ENCODE measurements at places on chromosomes 1 and 21.
A peak's percentile ranks its signal among the peaks of the same experiment; 100 is the strongest.

- DNase-seq, result no peak
Observed at GRCh38 chr1:236895665-236896387, 100.7 kb downstream of the MTR start.

DNA sequence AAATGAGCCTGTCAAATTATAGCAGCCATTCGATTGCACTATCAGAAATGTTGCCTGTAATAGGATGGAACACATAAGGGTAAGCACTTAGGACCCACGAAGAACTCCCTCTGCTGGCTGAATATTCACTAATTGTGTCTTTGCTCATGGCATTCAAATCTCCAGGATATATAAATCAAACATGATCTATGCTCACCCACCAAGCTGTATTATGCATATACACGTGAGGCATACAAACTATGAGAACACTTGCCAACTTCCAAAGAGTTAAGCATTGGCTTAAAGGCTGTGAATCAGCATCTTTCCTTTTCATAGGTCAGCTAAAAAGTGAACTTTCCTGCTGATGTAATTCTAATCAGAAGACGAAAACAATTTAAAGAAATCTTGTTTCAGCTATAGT lies 34.5 kb downstream of the TMPRSS15 start:
- no peak for DNase-seq

GRCh38 chr1:56993475-56993874 lies 27.7 kb upstream of the C8B start:
- no peak for DNase-seq

- DNase-seq, result no peak
Observed at GRCh38 chr1:96487394-96487793, 234.2 kb upstream of the PTBP2 start.

DNA sequence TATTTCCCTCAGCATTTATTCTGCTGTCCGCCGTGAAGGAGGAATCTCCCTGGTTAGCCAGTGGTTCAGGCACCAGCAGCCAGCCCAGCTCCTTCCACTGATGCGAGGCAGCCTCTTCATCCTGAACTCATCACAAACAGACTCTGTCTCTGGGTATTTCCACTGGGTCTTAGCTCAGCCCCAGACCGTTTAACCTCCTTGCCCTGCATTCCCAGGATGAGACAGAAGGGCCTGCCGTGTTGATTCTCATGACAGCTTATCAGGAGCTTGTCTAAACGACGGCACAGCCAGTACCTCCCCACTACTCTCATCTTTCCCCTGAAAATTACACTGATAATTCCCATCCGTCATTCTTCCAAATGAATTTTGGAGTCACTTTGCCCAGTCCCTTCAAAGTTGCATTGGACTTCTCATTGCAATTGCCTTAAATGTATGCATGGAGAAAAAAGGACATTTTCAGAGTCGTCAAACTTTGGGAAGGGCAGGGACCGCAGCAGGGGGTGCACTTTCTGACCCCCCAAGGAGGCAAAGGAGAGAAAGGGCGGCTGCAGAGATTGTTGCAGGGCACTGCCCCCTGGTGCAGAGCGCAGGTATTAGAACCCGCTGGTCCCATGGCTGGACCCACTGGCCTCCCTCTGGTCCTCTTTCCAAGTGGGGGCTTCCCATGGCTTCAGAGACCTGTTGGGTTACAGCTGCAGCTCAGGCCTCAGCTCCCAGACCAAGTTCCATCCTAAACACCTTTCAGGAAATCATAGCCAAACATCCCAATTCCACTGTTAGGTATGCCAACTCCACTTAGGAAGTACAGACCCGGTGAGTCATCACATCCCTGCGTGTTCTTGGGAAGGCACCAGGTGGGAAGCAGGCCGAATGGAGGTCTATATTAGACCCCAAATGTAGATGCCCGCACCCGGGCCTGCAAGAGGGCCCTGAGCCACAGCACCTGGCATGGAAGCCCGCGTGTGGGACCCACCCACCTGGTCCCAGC lies 3.7 kb upstream of the MEGF6 start:
- DNase-seq, result no peak

GRCh38 chr1:29677028-29678024 lies 441.0 kb downstream of the PTPRU start:
- no peak for DNase-seq

GRCh38 chr1:24886241-24886640 lies 43.8 kb downstream of the RUNX3 start:
- peak; percentile 24 for DNase-seq

DNA sequence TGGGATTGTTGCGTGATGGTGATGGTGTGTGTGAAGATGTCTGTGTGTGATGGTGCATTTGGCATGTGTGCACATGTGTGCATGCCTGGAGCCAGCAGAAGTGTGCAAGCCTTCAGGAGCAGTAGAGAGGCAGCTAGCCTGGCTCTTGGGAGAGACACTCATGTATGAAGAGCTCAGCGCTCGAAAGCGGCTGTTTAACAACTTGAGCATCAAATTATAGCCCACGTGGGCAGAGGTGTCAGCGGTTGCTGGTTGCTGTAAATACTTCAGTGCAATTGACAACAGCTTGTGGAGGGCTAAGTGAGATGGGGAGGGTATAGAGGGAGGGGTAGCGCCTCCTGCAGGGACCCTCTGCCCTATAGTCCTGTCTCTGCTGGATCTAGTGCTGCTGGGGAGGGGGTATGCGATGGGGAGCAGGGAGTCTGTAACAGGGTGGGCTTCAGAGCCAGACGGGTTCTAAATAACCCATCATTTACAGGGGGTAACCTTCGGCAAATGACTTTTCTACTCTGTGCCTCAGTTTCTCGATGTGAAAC lies 21.5 kb downstream of the FOXD2 start:
- no peak for DNase-seq

GRCh38 chr1:167276969-167277368 lies 56.3 kb downstream of the POU2F1 start:
- DNase-seq, result no peak

- no peak for DNase-seq
Observed at GRCh38 chr1:75908717-75909152, 23.5 kb downstream of the ASB17 start.

GRCh38 chr1:219858980-219859379 lies 69.4 kb downstream of the SLC30A10 start:
- DNase-seq, result no peak

- DNase-seq, result no peak
Observed at GRCh38 chr1:25879675-25880074, 4.2 kb upstream of the PAQR7 start.

GRCh38 chr1:202760589-202760988 lies 47.6 kb downstream of the KDM5B start:
- no peak for DNase-seq

DNA sequence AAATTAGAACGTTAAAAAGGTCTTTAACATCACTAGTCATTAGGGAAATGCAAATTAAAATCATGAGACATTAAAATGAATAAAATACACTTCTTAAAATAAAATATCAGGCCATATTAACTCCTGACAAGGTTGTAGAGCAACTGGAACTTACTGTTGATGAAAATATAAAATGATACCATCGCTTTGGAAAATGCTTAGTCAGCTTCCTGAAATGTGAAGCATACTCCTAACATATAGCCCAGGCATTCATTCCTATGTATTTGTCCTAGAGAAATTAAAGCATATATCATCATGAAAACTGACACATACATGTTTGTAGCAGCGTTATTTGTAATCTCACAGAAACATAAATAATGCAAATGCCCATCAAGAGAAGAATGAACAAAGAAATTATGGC lies 211.5 kb upstream of the CHRM3 start:
- no peak for DNase-seq

- no peak for DNase-seq
Observed at GRCh38 chr1:24138476-24139221, 4.3 kb downstream of the IL22RA1 start.

DNA sequence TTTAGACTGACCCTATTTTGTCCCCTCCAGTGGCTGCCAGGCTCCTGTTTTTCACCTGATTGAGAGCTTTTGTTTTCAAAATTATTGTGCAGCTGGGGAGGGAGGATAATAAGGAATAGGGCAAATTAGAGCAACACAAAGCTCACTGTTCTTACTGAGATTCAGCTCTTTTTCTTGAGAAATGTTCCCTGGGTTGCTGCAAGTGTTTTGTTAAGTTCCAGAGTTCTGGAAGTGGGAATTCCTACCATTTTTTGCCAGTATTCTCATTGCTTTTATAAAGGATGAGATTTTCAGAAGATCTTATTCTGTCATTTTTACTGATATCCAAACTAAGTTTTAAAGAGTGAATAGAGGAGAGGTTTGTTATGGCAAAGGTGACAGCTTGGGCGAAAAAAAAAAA lies 417.7 kb downstream of the SIPA1L2 start:
- DNase-seq, result no peak
